ENCODE measurements at places on chromosomes 16 and 17. TPM values are rescaled to one million over a fixed set of nuclear protein-coding genes. Genes with fewer than 3 reads are reported as not detected.

The CRHR1 gene
- polyA plus RNA-seq: not detected

The MARCHF10 gene
- 0.20 TPM for polyA plus RNA-seq

The ZNF423 gene
- not detected for polyA plus RNA-seq

The SMIM22 gene
- polyA plus RNA-seq: not detected

The OR4D1 gene
- polyA plus RNA-seq: 0.11 TPM

The C1QTNF8 gene
- polyA plus RNA-seq: not detected

The MEIOC gene
- polyA plus RNA-seq: 0.18 TPM

The SLFN11 gene
- polyA plus RNA-seq: 11.2 TPM

The ABCC11 gene
- not detected for polyA plus RNA-seq

The TBC1D3E gene
- polyA plus RNA-seq: not detected

The TBC1D3D gene
- polyA plus RNA-seq: not detected
